ENCODE measurements at places on chromosomes 13 and 19. TPM values are rescaled to one million over a fixed set of nuclear protein-coding genes. Genes with fewer than 3 reads are reported as not detected.
A peak's percentile ranks its signal among the peaks of the same experiment; 100 is the strongest.

GRCh38 chr13:79285159-79285558 is 120.9 kb downstream of the RBM26 start:
- H3K36me3 ChIP-seq = no peaks in the 10 kb centered on the region
- H3K27ac ChIP-seq = no peak overlapping the region
- no peak overlapping the region for H3K4me3 ChIP-seq
- DNase-seq = no peak

TUBB4A gene
- total RNA-seq = 4.4 TPM

DNA sequence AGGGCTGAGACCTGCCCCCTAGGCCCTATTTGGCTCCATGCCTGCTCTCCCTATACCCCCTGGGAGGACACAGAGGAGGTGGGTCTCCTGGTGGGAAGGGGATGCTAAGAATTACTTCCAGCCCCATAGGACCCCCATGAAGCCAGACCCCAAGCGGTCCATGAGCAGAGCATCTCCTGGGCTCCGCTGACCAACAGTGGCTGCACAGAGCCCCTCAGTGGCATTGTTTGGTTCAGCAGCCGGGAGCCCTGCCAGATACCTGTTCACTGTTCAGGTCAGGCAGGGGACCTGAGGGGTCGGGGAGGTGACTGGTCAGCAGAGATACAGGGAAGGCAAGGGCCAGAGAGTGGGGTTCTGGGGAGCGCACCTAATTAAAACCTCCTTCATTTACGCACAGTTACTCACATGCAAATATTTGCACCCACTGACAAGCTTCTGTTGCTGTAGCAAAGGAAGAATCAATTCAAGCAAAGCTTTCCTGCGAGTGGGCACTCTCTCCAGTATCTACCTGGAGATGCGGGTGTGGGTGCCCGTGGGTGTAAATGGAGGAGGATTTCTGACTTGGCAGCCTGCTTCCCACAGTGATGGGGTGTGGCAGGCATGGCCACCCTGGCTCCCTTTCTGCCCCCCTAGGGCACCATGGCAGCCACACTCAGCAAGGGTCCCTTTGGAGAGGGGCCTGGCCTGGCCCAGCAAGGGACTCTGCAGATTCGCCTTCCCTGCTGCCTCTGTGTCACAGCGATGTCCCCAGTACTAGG is 83.5 kb downstream of the CHST8 start:
- H3K4me1 ChIP-seq = no peaks in the 10 kb centered on the region
- no peaks in the 10 kb centered on the region for H3K36me3 ChIP-seq
- no peak overlapping the region for H3K27ac ChIP-seq
- no peak for DNase-seq

DNA sequence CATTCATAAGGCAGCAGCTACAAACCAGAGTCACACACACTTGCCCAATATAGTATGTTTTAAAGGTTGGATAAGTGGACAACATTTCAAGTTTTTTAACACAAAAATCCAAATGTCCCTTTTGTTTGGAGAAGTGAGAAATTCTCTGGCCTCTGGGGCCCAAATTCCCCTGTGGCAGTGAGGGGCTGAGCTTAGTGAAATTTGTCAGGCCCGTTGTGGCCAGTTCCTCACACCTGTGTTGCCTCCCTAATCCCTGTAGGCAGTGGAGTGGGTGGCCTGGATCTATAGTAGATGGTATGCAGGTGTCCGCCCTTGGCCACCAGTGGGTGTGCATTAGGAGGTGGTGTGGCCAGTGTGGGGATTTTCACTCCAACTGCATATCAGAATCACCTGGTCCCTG is 6.7 kb downstream of the WDR62 start:
- no peak overlapping the region for H3K4me3 ChIP-seq
- H3K36me3 ChIP-seq = peaks cover 21% of the 10 kb centered on the region
- H3K4me1 ChIP-seq = peaks cover 4% of the 10 kb centered on the region
- H3K27ac ChIP-seq = no peak overlapping the region
- DNase-seq = no peak

DNA sequence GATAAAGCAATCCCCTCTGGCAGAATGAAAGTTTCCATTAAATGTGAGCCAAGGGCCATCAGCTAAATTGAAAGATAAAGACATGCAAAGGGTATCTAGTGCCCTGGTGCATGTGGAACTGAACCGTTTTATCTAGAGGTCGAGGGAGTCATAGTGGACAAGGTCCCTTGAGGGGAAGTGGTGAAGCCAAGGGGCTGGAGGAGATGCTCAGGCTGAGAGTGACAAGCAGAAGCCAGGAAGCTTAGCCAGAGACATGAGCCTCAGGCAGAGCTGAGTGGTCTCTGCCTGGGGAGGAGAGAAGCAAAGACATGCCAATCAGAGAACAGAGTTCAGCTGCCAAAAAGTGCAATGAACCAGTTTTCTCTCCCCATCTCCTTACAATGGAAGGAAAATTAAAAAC is 68.1 kb upstream of the SLC10A2 start:
- no peak overlapping the region for H3K4me3 ChIP-seq
- no peaks in the 10 kb centered on the region for H3K27me3 ChIP-seq
- DNase-seq = no peak
- no peaks in the 10 kb centered on the region for H3K36me3 ChIP-seq

DNA sequence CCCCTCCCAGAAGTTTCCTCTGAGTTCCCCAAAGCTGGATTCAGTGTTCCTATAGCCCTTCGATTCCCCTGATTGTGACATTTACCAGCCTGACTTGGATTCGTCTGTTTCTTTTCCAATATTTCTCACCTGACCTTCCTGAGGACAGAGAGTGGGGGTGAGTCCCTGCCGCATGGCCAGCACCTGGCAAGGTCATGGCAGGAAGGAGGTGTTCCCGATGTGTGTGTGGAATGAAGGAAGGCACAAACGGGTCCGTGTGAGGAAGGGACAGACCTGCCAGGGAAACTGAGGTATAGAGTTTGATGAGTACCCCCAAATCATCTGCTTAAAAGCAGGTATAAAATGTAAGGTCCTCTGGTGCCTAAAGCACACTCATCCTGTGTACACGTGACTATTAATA is 3.3 kb downstream of the COL4A1 start:
- H3K27me3 ChIP-seq = peaks cover 9% of the 10 kb centered on the region
- H3K27ac ChIP-seq = no peak overlapping the region
- no peaks in the 10 kb centered on the region for H3K4me1 ChIP-seq
- no peak overlapping the region for H3K4me3 ChIP-seq

- H3K27ac ChIP-seq = no peak overlapping the region
- no peak for DNase-seq
- H3K4me3 ChIP-seq = no peak overlapping the region
- H3K4me1 ChIP-seq = no peaks in the 10 kb centered on the region
- no peaks in the 10 kb centered on the region for H3K36me3 ChIP-seq
These were observed 25.6 kb upstream of the ZNF91 start for GRCh38 chr19:23420824-23421223.

DNA sequence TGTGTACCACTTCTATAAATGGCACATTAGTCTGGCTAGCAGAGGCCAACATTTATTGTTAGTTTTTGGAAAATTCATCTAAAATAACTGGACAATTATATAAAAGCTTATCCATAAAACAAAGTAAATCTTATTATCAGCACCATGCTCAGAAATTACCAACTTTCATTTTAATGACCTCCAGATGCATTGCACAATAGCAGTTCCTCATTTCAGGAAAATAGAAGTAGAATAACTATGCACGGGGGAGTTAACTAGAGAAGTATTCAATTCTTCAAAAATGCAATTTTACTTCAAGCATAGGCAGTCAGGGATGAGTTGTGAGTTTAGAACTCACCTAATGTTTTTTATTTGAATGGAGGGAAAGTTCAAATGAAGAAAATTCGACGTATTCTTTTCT is 1023.5 kb downstream of the PCDH17 start:
- no peaks in the 10 kb centered on the region for H3K4me1 ChIP-seq
- no peaks in the 10 kb centered on the region for H3K36me3 ChIP-seq
- no peak for DNase-seq

GRCh38 chr19:38307597-38307996 is 3.5 kb downstream of the C19orf33 start:
- no peak overlapping the region for H3K4me3 ChIP-seq
- no peak for DNase-seq
- peak overlapping the region; percentile 50 for H3K27ac ChIP-seq
- no peaks in the 10 kb centered on the region for H3K27me3 ChIP-seq

BCAM gene
- 21.5 TPM for total RNA-seq

GRCh38 chr19:5961969-5962945 is 15.7 kb downstream of the RANBP3 start:
- H3K27ac ChIP-seq = no peak overlapping the region
- peaks cover 7% of the 10 kb centered on the region for H3K4me1 ChIP-seq
- no peak overlapping the region for H3K4me3 ChIP-seq
- no peaks in the 10 kb centered on the region for H3K27me3 ChIP-seq
- no peak for DNase-seq
- no peaks in the 10 kb centered on the region for H3K36me3 ChIP-seq

SIGLEC12 gene
- not detected for total RNA-seq

GRCh38 chr19:21947775-21948174 is 63.0 kb downstream of the ZNF208 start:
- no peak overlapping the region for H3K27ac ChIP-seq
- no peaks in the 10 kb centered on the region for H3K27me3 ChIP-seq
- no peak for DNase-seq
- H3K36me3 ChIP-seq = no peaks in the 10 kb centered on the region
- no peak overlapping the region for H3K4me3 ChIP-seq
- H3K4me1 ChIP-seq = no peaks in the 10 kb centered on the region

ZNF540 gene
- 0.39 TPM for total RNA-seq

CD37 gene
- 0.33 TPM for total RNA-seq

All from Panc1 (cell line).